Stimulated activated CD8-positive, alpha-beta memory T cell treated with anti-CD3 and anti-CD28 coated beads, Interleukin-7, amount 100 ng/mL, for 24 hours (primary cell): ENCODE measurements at places on chromosomes 12 and 14.

- DNase-seq: no peak
These were observed 507 bp upstream of the FKBP4 start for GRCh38 chr12:2794191-2794735.

DNA sequence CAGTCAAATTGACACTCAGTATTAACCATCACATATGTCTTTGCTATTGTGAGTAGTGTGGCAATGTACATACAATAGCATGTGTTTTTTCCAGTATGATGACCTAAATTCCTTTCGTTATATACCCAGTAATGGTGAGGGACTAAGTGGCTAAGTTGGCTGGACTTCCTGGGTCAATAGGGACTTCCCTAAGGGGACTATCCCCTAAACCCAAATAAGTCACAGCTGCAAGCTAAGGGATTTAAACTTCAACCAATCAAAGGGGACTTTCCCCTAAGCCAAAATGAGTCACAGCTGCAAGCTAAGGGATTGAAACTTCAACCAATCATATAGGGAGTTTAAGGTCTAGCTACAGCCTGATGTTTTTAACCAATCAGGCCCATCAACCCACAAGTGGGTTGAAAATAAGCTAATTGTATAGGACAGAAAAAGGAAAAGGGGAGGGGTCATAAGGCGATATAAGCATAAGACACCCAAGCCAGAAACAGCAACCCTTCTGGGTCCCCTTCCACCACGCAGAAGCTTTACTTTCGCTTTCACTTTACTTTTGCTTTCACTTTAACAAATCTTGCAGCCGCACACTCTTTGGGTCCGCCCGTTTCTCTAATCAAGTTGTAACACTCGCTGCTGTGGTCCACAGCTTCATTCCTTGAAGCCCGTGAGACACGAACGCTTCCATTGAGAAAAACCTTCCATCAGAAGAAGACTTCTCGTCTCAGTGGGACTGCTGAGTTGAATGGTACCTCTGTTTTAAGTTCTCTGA, 404.4 kb downstream of the FLRT2 start:
- no peak for DNase-seq

DNA sequence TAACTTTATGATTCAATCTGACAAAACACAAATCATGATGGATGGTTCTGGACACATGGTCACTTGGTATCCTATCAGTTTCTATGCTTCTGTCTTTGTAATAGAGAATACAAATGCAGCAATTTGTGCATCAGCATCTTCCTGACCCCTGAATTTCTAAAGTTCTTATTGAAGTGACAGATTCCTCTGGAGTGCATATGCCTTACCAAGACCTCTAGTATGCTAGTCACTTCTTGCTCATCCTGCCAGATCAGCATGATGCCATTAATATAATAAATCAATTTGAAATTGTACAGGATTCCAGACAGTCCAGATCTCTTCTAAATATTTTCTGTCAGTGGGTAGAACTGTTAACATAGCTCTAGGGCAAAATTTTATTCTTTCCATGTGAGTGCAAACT, 40.6 kb upstream of the GLIPR1 start:
- no peak for DNase-seq

GRCh38 chr12:15033641-15034040, 60.8 kb downstream of the PDE6H start:
- DNase-seq: no peak

DNA sequence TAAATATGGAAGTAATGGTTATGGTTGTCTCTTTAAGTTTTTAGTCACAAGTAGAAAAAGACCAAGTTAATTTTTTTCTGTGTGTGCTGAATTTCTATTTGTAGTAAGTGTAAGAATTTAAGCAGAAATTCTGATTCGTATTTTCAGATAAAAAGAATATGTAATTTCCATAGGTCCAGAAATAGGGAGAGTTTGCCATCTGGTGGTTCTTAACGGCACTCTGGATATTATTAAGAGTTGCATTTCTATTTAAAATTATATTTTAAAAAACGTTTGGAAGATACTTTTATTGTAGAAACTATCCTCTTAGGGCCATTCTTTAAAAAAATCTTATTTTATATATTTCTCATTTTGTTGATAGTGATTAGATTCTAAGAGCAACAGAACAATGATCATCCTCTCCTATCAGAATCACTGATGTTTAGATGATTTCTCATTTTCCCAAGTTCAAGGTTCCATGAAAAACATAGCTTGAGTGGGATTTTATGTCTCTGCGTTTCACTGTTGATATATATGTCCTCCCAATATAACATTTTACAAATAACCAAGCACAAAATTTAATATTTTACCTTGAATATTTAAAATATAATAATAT, 88.3 kb downstream of the LRRK2 start:
- DNase-seq: no peak

- no peak for DNase-seq
These were observed 83.0 kb upstream of the FAR2 start for GRCh38 chr12:29066011-29066588.

DNA sequence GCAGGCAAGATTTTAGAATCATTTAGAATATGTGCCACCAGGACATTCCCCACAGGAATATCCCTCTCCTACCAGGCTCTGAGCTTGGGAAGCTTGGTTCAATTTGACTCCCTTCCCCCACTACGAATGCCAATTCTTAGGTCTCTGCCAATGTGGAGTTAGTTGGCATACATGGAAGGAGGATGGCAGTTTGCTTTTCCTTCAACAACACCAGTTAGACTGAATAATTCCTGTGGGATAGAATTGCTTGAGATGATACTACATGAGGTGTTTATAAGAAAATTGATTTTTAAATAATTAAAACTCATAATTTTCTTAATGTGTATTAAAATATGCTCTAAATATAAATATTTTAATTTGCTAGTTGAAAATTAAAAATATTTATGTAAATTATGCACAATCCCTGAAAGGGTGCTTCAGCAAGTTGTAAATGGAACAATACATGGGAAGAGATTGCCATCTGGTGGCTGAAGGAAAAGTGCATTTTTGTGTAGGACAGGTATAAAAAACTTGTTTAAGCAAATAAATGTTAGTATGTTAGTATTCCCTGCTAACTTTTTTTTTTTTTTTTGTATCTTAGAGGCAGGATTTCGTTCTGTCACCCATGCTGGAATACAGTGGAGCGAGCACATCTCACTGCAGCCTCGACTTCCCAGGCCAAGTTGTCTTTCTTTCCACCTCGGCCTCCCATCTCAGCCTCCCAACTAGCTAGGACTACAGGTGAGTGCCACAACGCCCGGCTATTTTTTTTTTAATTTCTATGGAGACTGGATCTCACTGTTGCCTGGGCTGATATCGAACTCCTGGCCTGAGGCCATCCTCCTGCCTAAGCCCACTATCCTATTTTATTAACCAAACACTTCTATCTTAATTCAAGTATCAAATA, 25.8 kb upstream of the STRAP start:
- DNase-seq: no peak

- DNase-seq: no peak
These were observed 5.5 kb downstream of the ERP29 start for GRCh38 chr12:112018571-112019237.

DNA sequence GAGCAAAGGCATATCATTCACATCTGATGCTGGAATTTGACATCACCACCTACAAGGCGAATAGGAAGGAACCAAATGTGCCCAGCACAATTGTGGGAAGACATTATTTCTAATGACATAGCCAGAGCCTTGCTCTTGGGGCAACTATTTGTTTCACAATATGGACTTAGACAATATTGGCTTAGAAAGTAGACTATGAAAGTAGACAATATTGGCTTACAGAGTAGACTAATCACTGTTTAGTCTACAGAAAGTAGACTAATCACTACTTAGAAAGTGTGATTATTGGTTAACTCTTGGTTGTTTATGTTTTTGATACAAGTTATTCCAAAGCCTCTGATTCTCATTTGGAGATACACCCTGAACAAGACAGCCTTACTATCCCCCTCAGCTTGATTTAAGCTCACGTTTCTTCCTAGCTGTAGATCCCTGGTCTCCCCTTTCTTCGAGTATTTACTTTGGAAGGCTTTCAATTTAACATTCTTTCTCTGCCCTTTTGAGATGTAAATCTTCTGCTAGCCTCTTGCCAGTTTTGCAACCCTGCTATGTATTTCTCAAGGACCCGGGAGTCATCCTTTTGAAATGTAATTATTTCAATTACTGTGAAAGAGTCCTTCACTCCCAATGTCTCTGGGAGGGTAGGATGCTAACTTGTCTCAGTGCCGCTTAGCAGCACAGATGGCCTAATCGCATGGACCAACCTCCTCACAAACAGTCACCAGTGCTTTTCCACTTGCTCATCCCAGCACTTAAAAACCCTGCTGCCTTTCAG, 843.2 kb downstream of the GALC start:
- no peak for DNase-seq

GRCh38 chr14:85565862-85566296, 35.9 kb downstream of the FLRT2 start:
- DNase-seq: no peak

GRCh38 chr14:100148837-100149731, 10.4 kb downstream of the DEGS2 start:
- no peak for DNase-seq

DNA sequence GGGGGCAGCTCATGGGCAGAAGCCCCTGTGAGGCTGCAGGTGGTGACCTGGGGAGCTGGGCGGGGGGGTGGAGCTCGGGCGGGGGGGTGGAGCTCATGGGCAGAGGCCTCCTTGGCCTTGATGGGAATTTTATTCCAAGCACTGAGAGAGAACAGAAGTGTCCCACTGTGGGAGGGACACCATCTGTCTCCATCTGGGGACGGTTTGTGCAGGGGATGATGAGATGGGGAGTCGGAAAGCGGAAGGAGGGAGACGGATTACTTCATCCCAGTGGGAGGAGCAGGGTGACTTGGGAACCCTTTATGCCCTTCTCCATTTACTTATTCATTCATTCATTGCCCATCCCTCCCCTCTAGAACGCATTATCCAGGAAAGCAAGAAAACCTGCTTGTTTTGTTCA, 304.7 kb downstream of the ADGRD1 start:
- DNase-seq: no peak

- DNase-seq: no peak
These were observed 8.5 kb upstream of the ERP27 start for GRCh38 chr12:14946861-14947260.

- DNase-seq: no peak
These were observed 539.1 kb downstream of the LRFN5 start for GRCh38 chr14:42145766-42146165.

GRCh38 chr12:39874785-39875184, 231.1 kb downstream of the SLC2A13 start:
- DNase-seq: no peak

DNA sequence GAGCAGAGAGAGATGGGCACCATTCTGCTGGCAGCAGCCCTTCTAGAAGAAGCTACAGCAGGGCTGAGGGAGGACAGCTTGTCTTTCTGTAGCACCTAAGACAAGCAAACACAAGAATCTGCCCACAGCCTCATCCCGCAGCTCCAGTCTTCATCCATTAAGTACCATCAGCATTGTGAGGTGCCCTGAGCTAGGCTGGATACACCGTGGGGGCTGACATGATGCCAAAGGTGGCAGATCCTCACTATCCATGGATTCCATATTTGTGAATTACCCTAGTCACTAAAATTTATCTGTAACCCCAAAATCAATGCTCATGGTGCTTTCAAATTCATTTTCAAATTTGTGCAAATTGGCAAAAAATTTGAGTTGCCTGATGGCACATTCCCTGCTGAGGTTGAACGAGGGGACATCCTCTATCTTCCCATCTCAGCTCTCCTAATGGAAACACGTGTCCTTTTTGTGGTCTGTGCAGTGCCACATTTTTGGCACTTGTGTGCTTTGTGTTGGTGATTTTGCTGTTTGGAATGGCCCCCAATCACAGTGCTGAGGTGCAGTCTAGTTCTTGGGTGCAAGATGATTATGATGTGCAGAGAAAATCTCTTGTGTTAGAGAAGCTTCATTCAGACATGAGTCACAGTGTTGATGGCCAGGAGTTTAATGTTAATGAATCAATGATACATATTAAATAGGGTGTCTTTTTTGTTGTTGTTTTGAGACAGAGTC, 7.0 kb downstream of the PITPNM2 start:
- DNase-seq: no peak

DNA sequence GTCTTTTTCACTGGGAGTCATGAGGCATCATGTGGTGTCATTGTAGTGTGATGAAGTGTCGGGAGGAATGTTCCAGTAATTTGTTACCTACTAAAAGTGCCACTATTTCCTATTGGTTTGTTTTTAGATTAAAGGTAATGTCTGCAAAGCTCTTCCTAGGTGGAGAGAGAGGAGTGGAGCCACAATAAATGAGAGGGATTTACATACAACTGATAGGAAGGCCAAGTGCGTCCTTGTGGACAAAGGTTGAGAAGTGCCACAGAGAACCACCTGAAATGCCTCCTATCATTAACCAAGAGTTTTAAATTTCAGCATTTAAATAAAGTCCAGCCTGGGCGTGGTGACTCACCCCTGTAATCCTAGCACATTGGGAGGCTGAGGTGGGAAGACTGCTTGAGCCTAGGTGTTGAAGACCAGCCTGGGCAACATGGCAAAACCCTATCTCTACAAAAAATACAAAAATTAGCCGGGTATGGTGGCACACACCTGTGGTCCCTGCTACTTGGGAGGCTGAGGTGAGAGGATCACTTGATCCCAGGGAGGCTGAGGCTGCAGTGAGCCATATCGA, 2.5 kb upstream of the SNX6 start:
- DNase-seq: no peak

- no peak for DNase-seq
These were observed 8.7 kb upstream of the PPP1R13B start for GRCh38 chr14:103856105-103856504.

- DNase-seq: no peak
These were observed 213.9 kb downstream of the EGLN3 start for GRCh38 chr14:33736979-33737378.

- no peak for DNase-seq
These were observed 10.2 kb downstream of the PPFIBP1 start for GRCh38 chr12:27534060-27534764.

DNA sequence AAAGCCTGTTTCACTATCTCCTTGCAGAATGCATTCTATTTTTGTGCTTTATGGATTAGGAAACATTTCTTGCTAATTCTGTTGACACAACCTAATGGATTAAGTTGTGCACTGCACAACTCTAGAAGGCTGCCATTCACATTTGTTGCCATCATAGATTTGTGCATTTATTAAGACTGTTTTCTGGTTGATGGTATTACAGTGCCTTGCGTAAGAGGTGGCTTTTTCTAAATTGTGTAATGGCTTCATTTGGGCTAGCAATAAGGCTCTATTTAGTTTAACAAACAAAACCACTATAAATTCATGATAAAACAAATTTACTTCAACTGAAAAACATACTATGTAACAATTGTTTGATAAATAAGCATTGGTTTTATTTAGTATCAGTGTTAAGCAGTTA, 175.9 kb downstream of the TRHDE start:
- DNase-seq: no peak

DNA sequence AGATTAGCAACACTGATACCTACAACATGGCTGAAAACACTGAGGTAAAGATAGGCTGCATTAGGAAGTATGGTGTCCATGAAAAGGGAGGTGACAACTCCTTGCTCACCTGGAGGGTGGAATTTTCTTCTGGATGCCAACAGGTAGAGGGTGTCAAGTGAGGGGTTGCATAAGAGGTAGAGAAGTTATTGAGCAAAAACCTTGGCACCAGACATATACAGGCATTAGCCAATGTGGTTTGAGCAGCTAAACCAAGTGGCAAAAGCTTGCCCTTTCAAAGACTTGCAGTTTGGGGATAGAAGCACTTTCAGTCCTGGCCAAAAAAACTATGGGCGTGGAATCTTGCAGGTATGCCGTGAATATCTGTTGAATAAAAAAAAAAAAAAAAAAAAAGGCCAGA, 3.8 kb downstream of the RITA1 start:
- no peak for DNase-seq
